ENCODE measurements at places on chromosomes 7 and 10.

GRCh38 chr10:111996103-111996502, 187.5 kb downstream of the GPAM start:
- DNase-seq = no peak

GRCh38 chr7:68613897-68614296, 984.4 kb upstream of the AUTS2 start:
- no peak for DNase-seq

DNA sequence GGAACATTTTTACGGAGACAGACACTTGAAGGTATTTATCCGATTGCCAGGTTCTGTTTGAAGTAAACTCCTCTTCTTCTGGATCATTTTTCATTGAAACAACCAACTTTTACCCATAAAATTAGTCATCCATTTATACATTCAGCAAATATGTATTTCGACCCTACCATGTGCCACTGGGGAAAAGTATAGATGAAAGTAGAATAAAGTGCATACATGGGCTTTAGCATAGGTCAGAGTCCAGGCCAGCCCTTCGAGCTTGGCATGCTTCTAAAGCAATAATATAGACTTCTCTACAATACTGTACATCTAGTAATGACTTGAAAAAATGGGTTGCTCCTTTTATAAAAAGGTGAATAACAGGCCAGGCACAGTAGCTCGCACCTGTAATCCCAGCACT, 10.1 kb downstream of the SLC25A16 start:
- DNase-seq = no peak

GRCh38 chr7:99392046-99392445, 16.4 kb downstream of the PDAP1 start:
- no peak for DNase-seq

DNA sequence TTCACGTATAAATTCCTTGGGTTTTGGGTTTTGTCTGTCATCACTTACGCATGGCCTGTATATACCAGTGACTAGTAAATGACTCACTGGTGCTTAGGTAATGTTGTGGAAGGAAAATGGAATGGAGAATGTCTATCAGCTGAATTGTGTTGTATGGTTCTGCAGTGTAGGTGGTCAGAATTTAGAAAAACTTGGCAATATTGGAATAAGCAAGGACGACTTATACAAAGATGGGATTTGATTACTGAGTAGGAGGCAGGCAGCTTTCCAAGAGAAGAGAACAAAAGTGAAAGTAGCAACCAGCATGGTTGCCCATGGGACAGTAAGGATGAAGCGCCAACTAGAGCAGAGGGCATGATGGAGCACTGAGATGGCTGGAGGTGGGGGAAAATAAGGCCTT, 168.6 kb upstream of the CSTF2T start:
- no peak for DNase-seq

Data from inflammatory macrophage treated with lipopolysaccharide for 4 hours (primary cell).